GM06990 (cell line): ENCODE measurements at places on chromosomes 6 and 20.

- DNase-seq, result no peak
Observed at GRCh38 chr6:64280569-64280968, 645.0 kb downstream of the PHF3 start.

- DNase-seq, result no peak
Observed at GRCh38 chr6:43767553-43768505, 2.2 kb upstream of the VEGFA start.

DNA sequence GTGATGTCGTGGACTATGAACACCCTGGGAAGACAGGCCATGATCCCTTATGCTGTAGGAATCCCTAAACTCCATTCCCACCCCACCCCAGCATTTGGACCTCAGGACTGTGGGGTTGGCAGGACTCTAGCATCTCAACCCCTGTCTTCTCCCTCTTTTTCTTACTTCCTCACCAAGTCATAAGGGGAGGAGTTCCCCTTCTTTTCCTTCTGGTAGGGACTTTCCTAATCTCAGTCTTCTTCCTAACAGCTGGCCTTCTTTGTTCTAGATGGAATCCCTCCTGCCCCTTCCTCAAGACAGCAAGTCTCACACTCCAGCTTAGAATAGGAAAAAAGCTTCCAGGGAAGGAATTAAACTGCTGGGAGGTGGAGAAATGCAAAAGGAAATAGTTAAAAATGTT is 2.3 kb upstream of the SIRPB2 start:
- no peak for DNase-seq

DNA sequence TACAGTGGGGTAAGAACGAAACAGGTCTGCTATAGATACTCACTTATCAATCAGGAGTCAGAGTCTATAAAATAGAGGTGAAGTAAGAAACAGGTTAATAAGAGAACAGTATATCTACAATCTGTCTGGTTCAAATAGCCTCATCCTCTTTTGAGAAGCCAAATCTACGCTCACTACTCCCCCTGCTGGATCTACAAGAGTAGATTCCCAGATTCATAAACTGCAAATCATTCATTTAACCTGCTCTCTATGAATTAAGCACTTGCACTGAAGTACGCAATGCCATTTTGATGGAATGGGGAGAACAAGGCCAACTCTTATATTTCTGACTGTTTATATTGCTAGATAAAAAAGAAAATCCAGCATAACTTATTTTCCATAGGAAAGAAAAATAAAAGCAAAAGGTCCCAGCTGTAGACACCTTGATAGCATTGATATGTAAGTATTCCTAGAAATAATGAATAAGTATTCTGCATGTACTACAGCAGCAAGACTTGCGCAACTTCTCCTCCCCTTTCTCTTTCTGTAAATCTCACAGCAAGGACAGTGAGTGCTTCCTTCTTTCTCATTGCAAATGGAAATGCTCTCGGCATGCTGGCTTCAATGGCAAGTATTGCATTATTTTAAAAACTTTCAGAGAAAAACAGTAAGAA is 92.3 kb downstream of the RFX6 start:
- DNase-seq, result no peak

- no peak for DNase-seq
Observed at GRCh38 chr20:20391766-20392165, 23.9 kb downstream of the INSM1 start.

DNA sequence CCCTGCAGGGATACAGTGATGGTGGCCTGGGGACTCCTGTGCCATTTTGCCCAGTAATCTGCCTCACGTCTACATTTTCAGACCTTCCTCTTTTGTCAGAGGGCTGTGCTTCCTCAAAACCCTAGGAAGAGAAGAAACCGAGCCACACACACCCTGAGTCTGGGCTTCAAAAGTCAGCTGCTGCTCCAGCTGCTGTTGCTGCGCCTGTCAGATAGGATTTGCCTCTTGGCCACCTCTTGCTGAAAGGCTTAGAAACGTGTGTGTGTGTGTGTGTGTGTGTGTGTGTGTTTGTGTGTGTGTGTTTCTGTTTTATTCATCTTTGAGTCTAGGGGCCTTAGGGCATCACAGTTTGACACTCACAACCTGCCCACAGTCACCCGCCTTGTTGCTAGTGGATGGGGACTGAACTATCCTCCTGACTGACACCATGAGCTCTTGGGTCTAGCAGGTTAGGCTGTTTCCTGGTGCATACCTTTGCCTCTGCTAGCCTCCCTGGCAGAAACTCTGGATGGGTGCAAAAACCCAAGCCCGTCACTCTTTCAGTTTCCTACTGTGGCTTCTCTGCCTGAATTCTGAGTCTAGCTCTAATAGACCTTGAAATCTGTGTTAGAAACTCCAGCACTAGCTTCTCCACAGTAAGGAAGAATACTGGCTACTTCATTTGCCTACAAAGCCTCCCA is 94.9 kb upstream of the CEP85L start:
- no peak for DNase-seq

DNA sequence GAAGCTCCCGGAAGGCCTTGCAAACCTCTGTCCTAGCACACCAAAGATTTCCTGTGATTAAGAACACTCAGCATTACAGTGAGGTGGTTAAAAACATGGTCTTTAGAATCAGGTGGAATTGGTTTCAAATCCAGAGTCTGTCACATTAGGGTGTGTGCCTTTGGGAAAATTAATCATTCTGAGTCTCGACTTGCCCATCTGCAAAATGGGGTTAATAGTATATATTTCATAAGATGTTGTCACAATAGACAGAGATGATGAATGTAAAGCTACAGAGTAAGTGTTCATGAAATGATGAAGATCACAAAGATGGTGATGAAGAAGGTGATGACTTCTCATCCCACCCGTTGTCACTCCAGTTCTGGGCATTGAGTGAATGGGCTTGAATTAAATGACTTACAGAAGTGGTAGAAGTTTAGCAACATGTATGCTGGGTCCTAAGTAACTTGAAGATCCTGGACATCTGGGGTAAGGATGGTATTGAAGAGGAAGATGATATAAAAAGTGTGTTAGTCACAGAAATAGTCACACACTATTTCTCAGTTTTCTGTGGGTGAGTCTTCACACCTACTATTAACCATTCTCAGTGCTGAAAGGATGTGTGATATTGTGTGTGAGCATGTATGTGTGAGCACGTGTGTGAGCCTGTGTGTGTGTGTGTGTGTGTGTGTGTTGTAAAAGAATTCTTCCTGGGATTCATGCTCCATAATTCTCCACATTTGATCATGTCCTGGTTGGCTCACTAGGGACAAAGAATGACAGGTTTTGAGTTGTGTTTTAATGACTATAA is 28.0 kb upstream of the NEDD9 start:
- DNase-seq, result no peak

- DNase-seq, result no peak
Observed at GRCh38 chr6:133404151-133404550, 163.0 kb downstream of the EYA4 start.

DNA sequence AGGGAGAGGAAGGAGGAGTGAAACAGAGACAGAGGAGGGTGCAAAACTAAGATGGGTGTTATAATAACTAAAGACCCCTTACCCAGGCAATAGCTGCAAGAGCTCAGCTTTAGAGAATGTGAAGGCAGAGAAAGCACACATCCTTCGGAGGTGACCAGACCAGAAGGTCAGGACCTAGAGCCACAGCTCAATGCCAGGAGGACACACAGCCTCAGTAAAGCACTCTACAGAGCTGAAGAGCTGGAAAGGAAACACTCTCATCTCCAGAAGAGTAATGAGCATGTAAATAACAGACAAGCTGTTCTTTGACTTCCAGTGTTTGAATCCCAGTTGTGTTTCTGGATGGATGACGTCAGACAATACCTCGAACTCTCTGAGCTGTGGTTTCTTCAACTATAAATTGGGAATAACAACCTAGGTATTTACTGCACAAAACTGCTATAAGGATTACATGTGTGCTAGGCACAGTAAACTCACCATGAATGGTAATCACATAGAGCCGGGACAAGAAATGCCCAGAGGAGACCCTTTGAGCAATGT is 63.2 kb downstream of the MAP3K5 start:
- no peak for DNase-seq

DNA sequence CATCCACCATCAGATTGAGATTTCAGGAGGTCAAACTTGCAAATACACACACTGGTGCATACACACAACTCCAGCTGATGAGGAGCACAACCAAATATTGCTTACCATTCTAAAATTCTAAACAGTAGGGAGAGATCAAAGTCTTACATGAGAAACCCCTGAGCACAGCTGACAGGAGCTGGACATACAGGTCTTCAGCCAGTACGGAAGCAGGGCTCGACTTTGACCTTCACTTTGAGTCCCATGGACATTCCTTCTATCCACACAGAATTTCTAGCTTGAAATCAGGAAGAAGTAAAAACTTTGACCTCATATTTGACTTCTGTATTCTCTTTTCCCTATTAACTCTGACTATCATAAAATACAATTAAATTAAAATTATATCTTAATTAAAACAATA is 90.2 kb downstream of the PRKN start:
- DNase-seq, result no peak

- no peak for DNase-seq
Observed at GRCh38 chr6:39850736-39851297, 58.6 kb downstream of the DAAM2 start.

DNA sequence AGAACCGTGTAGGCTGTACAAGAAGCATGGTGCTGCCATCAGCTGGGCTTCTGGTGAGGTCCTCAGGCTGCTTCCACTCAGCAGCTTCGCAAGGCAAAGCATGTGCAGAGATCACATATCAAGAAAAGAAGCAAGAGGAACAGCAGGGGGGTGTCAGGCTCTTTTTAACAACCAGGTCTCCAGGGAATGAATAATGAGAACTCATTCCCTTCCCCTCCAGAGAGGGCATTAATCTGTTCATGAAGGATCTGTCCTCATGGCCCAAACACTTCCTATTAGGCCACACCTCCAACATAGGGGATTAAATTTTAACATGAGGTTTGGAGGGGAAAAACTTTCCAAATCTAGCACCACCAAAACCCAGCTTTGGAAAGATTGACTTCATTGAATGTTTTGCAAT is 20.0 kb downstream of the GINM1 start:
- DNase-seq, result no peak

DNA sequence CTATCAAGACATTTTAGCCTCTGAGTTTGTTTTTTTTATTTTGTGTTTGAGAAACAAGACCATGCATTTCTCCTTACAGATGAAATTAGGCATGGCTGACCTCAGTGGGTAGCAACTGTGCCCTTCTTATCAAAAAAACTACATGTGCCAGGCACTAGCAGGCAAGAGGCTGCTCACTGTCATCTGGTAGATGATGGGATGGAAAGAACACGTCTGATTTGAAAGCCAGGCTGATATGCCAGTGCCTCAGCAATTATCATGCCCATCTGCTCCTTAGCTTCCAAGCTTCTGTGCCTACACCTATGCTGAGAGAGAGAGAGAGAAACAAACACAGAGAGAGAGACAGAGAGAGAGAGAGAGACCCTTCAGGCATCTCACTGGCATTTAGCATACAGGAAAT is 149.9 kb downstream of the C6orf118 start:
- DNase-seq, result no peak

DNA sequence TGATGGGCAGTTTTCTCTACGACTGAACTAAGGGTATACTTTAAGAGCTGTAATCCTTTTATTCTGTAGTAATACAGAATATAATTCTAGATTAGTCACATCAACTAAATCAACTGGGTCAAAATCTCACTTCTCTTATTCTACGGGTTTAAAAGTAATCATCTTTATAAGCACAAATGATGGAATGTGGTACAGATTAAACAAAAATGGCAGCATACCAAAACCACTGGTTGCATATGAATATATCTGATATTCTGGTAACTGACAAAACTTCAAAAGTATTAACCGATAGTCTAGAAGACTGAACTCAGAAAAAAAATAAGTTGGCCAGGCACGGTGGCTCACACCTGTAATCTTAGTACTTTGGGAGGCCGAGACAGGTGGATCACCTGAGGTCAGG is 7.0 kb downstream of the SOD2 start:
- no peak for DNase-seq

DNA sequence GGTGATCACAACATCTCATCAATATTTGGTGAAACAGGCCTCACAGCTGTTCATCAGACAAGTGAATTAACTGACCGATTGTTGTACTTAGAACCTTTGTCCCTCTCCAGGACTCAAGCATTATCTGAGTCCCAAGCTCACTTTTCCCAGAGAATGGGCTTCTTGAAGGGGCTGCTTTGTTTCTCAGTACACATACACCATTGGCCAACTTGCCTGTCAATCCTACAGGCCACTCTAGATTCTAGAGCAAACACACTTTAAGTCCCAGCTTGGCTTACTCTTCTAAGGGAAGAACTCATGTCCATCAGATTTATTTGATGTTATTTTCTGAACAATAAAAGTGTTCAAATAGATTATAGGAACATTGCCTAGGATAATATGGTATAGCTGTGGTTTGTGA is 249.5 kb downstream of the BCKDHB start:
- no peak for DNase-seq

- DNase-seq, result no peak
Observed at GRCh38 chr20:4853757-4854560, 132.2 kb downstream of the PRND start.

DNA sequence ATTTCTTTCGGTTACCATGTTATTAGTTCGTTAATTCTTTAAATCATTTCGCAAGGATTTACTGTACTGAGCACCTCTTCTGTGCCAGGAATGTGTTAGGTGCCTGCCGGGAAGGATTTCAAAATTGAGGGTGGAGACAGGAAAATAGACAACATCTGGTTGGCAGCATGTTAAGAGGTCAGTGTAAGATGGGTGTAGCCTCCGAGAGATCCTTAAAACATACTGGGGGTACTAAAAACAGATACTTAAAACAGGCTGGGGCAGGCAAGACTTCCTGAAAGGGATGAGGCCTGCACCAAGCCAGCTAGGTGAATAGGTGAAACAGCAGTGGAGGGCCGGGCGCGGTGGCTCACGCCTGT is 178.0 kb upstream of the SGK1 start:
- no peak for DNase-seq

- DNase-seq, result no peak
Observed at GRCh38 chr6:31154436-31154835, 3.2 kb downstream of the CCHCR1 start.

DNA sequence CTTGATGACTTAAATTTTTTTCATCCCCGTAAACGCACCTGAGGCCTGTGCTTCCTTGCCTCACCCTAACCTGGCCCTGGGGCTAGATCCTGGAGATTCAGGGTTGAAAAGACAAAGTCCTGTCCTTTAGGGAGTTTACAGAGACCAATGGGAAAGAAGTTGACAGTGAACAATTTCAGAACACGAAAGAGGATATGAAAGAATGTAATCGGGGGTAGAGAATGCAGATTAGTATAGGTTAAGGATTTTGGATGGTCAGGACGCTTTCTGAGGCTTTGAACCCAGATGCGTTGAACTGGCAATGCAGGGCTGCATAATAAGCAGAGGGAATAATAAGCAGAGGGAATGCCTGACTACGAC is 1.7 kb upstream of the FBXO5 start:
- peak; percentile 41 for DNase-seq

- DNase-seq, result no peak
Observed at GRCh38 chr6:117676577-117677218, 1.4 kb downstream of the NUS1 start.

- no peak for DNase-seq
Observed at GRCh38 chr6:151690303-151690702, 117.2 kb upstream of the ESR1 start.

DNA sequence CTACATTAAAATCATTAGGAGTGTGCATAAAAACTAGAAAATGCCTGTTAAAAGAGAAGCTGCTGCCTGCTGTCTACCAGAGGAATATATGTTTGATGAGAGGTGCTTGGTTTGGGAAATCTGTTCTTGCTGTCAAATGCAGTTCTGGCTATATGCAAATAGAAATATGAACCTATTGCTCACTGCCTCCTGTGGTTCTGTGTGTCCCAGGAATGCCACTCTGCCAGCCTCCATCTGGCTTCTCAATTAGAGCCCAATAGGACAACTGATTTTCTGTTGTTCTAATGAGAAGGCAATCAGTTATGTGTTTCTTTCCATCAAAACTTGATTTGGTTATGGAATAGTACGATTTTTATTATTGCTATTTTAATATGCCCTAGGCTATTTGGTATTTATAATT is 759.7 kb downstream of the HDGFL1 start:
- no peak for DNase-seq
